ENCODE measurements at places on chromosomes 5 and 9.

DNA sequence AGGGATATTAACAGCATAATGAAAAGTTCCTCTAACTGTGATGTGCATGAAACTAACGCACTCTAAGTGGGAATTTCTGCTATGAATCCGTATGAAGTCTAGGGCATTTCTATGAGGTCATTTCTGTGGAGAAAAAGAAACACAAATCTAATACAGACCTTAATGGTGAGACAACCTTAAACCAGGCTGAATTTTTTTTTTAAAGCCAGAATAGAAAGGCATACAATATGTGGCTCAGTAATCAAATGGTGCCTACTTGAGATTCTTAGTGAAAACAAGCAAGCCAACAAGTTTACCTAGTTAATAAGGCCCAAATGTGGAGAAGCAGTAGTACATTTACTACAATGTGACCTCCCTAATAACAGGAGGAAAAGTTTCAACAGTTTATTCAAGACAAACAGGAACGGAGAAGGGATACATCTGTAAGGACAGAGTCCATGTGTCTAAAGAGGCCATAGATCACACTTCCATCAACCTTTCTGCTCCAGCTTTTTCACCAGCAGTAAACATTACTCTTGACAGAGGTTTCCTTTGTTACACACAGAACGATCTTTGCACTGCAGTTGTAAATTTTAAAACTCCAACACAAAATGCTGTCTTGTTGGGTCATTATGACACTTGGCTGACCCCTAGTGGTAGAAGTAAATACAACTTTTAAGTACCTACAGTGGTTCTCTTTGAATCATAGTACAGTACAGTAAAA, 26.2 kb downstream of the CARNMT1 start:
- no peak for DNase-seq

DNA sequence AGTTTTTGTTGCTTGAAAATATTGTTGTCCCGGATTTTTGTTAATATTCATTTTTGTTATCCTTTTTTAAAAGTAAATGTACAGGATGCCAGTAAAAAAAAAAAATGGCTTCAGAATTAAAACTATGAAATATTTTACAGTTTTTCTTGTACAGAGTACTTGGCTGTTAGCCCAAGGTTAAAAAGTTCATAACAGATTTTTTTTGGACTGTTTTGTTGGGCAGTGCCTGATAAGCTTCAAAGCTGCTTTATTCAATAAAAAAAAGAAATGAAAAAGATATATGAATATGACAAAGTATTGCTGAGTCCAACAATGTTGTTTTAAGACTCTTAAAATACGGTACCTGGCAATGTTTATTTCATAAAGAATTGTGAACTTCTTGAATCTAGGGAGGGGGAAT, 82.9 kb downstream of the PIK3R1 start:
- no peak for DNase-seq

- no peak for DNase-seq
These were observed 185.8 kb upstream of the NREP start for GRCh38 chr5:111942661-111943401.

DNA sequence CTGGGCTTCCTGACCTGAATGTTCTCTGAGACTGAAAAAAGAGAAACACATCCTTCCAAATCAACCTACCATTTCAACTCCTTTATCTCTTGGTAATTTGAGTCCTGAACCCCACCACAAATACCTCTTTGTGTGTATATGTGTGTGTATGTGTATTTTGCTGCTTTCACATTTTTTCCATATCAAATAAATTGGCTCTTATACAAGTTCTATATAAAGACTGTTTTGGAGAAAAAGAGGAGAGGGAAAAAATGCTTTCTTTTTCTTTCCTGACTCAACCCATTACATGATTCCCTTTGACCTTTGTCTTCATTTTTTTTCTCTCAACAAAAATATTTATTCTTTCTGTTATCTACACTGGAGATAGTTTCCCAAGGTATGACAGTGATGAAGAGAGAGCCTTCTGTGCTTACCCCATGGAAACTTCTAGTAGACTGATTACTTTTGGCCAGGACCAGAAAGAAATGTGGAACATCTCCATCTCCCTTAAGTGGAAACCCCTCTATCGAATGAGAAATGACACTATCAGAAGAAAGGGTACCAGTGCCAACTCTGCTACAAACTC, 85.3 kb downstream of the PAPPA start:
- no peak for DNase-seq

DNA sequence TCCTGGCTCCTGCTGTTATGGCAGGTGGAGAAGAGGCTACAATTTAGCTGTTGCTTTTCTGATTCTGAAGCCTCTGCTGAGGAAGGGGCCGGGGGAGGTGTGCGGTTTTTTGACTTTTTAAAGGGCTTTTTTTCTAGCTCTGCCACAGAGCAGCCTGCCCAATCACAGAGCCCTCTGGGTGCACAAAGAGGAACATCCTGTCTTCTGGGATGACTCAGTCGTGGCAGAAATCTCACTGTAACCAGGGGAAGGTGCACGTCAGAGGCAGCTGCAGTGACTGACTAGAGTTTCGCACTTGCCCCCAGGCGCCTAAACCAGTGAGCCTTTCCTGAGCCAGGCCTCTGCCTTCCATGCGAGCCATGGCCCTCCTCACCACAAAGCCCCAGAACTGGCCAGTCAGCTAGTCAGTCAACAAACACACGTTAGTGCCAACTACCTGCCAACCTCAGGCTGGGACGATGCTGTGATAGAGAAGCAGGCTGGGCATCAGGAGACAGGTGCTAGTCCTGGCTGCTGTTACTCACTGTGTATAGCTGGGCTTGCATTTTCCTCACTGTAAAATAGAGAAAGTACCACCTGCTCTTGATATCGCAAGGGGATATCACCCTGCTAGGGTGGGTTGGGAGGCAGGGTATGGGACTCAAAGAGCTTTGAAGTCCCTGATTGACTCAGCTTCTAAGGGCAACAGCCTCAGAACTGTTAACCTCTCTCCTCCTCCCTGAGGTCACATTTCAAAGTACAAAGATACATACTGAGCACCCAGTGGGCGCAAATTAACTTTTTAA, 2.2 kb downstream of the AKNA start:
- peak; percentile 81 for DNase-seq

DNA sequence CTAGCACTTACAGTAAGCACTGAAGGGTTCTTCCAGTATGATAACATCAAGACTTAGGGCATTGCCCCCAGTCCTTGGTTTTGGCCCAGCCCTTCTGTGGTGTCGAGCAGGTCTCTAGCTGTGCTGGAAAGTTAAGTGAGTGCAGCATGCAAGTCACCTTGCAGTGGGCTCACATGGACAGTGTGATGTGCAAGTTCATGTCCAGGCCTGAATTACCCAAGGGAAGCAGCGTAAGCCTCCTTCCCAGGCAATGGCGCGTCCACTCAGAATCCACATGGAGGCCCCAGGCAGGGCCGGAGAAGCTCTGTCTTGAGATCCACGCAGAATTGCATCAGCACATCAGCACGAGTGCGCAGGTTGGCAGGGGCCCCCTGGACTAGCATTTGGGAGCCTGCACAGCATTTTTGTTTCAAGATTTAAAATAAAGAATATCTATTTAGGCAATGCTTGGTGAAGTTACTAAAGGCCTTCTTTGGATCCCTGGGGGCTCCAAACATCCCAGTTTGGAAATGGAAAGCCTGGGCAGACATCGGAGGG, 108.4 kb upstream of the ALDH1B1 start:
- no peak for DNase-seq

- DNase-seq, result no peak
These were observed 12.0 kb downstream of the UIMC1 start for GRCh38 chr5:176994460-176995121.

GRCh38 chr5:111070272-111071134, 1.0 kb upstream of the TSLP start:
- no peak for DNase-seq

DNA sequence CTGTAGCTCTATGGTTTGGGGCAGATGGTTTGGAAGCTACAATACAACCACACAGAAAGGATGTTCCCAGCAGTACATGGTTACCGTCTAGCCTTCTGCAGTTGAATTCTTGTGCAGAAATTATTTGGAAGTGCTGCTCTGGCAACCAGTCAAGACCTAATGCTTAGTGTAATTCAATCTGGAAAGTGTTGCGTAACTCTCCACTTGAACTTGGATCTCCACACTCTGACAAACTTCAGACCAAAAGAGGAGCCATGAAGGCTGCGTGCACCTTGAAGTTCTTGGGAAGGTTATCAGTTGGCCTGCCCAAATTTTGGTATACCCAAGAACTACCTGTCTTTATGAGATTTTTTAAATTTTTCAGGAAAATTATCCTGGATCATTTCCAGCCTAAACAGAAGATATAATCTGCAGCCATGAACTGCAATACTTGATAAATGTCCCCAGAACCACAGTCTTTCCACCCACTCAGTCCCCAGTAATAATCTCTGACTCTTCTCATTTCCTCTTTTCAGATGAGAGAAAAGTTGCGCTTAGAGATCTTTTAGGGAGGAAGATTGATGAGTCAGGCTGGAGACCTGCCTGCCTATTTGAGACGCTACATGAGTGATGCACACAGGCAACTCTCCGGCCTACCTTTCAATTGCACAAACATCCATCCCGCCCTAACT, 159.9 kb downstream of the FANCC start:
- DNase-seq, result no peak

- no peak for DNase-seq
These were observed 82.0 kb downstream of the FRMD3 start for GRCh38 chr9:83456226-83456625.

- no peak for DNase-seq
These were observed 6.6 kb downstream of the RGS14 start for GRCh38 chr5:177364159-177364962.

- DNase-seq, result no peak
These were observed 100.9 kb upstream of the TBC1D2 start for GRCh38 chr9:98356326-98356725.

- no peak for DNase-seq
These were observed 166.3 kb downstream of the ATP10B start for GRCh38 chr5:160685695-160686094.

DNA sequence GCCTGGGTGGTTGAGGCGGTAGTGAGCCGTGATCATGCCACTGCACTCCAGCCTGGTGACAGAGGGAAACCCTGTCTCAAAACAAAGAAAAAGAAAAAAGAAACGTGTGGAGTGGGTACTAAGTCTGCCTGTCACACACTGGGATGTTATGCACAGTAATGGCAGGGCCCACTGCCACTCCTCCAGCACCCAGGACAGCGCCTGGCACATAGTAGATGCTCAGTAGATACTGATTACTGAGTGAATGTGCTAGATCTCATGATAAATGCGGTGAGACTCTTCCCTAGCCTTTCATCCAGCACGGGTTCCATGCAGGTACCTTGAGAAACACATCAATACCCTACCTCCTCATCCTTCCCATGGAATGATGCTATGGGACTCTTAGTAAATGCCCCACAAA, 87.4 kb upstream of the HSPA9 start:
- no peak for DNase-seq

GRCh38 chr5:166185185-166185584, 2106.3 kb upstream of the WWC1 start:
- DNase-seq, result no peak

DNA sequence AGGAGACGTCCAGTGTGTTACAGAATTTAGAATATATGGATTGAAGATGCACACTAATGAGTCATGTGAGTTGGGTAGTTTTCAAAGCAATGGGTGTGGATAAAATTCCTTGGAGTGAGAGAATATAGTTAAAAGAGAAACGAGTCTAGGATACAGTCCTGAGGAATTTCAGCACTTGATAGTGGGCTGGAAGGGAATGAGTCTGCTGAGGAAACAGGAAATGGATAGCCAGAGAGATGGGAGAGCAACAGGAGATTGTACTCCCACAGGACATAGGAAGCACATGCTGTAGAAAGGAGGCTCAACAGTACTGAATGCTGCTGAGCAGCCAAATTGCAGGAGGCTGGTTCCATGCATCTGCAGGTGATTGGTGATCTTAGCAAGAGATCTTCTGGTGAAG, 68.1 kb downstream of the FBN2 start:
- DNase-seq, result no peak

DNA sequence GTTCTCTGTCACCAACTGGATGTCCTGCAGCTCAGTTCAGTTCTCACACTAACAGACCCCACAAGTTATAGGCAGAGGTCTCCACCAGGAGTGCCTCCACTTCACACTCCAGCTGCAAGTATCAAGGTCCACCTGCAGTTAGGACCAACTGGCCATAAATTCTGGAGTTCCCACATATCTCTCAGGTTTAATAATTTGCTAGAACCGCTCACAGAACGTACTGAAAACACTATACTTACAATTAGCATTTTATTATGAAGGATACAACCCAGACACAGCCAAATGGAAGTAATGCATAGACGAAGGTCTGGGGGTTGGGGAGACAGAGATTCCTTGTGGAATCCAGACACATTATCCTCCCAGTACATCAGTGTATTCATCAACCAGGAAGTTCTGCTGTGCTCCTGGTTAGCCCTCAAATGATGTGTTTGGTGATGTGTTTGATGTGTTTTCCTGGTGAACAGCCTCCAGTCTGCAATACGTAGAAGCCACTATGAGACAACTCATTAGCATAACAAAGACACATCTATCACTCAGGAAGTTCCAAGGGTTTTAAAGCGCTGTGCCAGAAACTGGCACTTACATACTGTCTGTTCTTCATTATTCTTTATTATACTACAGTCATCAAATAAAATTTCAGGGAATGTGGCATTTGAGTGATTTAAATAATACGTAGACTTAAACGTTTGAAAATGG, 25.4 kb downstream of the OGN start:
- DNase-seq, result no peak

- peak; percentile 51 for DNase-seq
These were observed 19.4 kb downstream of the DCP2 start for GRCh38 chr5:112995764-112996618.

GRCh38 chr5:128084228-128085167, 932 bp downstream of the SLC12A2 start:
- DNase-seq, result peak; percentile 33

DNA sequence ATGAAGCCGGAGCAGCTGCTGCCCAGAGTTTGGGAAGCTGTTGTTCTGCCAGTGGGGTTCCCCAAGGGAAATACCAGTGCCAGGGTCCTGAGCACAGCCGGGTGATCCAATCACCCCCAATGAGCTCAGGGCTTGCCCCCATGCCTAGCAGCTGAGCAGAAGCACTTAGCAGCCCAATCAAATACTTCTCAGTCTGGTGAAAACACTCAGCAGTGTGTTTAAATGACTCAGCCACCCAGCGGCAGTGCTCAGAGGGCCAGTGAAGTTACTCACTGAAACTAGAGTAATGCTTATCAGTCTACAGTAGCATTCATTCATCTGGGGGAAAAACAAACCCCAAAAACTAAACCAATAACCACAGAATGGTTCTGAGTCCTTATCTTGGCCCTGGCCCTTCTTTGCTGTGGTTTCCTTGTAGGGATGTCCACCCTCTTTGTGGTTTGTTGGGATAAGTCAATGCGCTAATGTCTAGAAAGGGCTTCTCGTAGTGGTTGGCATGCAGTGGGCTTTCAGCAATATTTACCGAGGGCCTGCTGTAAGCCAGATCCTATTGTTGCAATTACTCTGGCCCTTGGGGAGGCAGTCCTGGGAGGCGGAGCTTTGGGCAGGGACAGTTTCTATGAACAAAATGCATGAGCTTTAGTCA, 43.1 kb downstream of the LHX2 start:
- no peak for DNase-seq

DNA sequence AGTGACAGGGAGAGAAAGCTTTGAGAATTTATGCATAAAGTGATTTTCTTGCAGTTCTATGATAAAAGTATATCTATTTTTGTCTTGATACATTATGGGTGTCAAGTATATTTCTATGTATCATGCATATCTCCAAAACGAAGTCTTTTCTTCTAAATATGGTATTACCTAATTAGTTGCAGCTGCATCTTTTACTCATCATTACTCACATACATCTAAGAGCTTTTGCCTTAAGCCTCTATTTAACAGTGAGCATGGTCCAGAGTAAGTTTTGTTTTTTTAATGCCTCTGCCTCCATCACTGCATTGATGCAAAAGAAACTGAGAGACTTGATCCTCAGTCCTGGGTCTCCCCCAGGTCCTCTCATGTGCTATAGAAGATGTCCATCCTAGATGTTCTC, 40.0 kb upstream of the SMC5 start:
- DNase-seq, result no peak
